SJSA1 (cell line): ENCODE measurements at places on chromosomes 16 and 17.

GRCh38 chr16:69049603-69050375 is 55.7 kb upstream of the HAS3 start:
- no peaks in the 10 kb centered on the region for H3K36me3 ChIP-seq
- no peak for DNase-seq
- peaks cover 14% of the 10 kb centered on the region for H3K4me1 ChIP-seq
- no peak overlapping the region for H3K27ac ChIP-seq

DNA sequence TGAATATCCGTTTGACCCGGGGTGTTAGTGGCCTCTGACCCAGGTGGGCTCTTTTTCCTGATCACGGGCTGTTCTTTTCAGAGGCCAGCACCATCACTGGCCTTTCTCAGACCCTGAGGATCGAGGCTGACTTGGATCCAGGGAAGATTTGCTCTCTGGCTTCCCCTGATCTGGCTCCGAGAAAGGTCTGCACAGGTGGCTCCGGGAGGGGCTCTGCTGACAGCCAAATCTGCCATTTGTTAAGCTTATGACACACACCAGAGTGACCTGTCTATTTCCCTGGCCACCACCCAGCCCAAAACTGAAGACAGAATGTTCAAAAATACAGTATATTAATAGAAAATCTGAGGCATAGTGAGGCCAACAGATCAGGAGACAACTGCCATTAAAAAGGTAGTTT is 221.8 kb upstream of the TNRC6C start:
- no peaks in the 10 kb centered on the region for H3K4me1 ChIP-seq
- no peaks in the 10 kb centered on the region for H3K36me3 ChIP-seq
- peak; percentile 30 for DNase-seq
- no peak overlapping the region for H3K27ac ChIP-seq

DNA sequence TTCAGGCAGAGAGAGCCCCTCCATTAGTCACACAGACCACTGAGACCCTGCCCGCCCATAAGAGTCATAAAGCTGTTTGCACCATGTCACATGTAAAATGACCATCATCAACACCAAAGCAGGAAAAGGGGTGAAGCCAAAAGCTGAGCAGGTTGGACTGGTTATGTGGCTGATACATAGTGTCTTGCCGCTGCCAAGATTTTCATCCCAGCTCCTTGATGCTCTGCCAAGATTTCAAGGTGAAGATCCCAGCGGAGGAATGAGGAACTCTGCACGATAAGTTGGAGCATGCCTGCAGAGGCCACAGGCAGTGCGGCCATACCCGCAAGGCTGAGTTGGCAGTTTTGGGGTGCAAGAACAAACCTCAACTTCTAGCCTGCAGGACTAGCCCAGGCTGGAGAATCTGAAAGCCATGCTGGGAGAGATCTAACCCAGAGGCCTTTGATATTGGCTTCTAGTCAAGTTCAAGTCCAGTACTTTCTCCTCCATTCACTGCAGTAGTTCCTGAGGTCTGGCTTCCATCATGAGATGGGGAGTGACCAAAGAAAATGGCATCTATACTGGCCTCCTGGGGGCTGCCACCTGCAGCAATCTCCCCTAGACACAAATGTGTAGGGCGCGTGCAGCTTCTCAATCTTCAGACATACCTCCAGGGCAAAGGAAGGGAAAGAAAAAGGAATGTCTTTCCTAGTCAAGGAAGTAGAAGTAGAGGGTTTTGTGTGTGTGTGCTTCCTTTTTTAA is 79.7 kb upstream of the NOL11 start:
- H3K36me3 ChIP-seq = no peaks in the 10 kb centered on the region
- H3K27ac ChIP-seq = no peak overlapping the region
- H3K4me1 ChIP-seq = no peaks in the 10 kb centered on the region
- no peaks in the 10 kb centered on the region for H3K27me3 ChIP-seq

GRCh38 chr16:14196539-14196938 is 125.4 kb downstream of the MRTFB start:
- no peak for DNase-seq
- H3K4me3 ChIP-seq = no peak overlapping the region
- H3K27ac ChIP-seq = no peak overlapping the region; the same call in 1 of the 2 replicates
- 0 out of 2 replicates have a peak, but pooled peaks cover 2% of the 10 kb centered on the region for H3K36me3 ChIP-seq
- peaks cover 24% of the 10 kb centered on the region for H3K4me1 ChIP-seq
- H3K27me3 ChIP-seq = no peaks in the 10 kb centered on the region

DNA sequence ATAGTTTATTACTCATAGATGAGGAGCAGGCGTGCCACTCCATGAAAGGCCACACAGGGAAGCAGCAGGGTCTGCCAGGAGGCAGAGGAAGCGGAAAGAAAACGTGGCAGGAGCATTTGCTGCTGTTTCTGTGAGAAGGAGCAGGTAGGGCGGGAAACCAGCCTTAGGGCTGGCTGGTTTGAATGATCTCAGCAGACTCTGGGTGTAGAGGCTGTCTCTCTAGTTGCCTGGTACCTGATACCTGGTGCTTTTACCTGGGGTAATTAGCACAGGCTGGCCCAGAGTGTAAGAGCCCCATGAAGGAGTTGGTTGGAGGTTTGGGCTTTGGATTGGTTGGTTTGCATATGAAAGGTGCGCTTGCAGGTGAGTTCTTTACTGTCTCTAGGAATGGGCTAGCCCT is 205.0 kb upstream of the CACNG3 start:
- no peaks in the 10 kb centered on the region for H3K36me3 ChIP-seq
- DNase-seq = no peak
- no peak overlapping the region for H3K4me3 ChIP-seq
- no peaks in the 10 kb centered on the region for H3K4me1 ChIP-seq
- H3K27me3 ChIP-seq = no peaks in the 10 kb centered on the region; the same call in 1 of the 2 replicates
